Dermis lymphatic vessel endothelial cell (primary cell): ENCODE measurements at places on chromosomes 1 and 21. TPM values are rescaled to one million over a fixed set of nuclear protein-coding genes. Genes with fewer than 3 reads are reported as not detected.

Gene CENPF
- total RNA-seq = 7.2 and 10.3 TPM in 2 replicates

Gene FCRL1
- total RNA-seq = not detected in 2 replicates

Gene KLHDC7A
- not detected in 2 replicates for total RNA-seq

Gene SYT14
- under 0.01 TPM in 1 of 2 replicates, not detected in the other for total RNA-seq

Gene ADGRL2
- total RNA-seq = 5.8 and 6.7 TPM in 2 replicates

Gene PCBP3
- total RNA-seq = 0.09 and 0.54 TPM in 2 replicates

Gene TDRD5
- 0.09 and 0.11 TPM in 2 replicates for total RNA-seq

Gene AQP10
- not detected in 2 replicates for total RNA-seq

Gene MATN1
- total RNA-seq = 0.09 TPM in 1 of 2 replicates, not detected in the other

Gene THEM5
- 0.33 and 0.34 TPM in 2 replicates for total RNA-seq
